ENCODE measurements at places on chromosomes 3 and 15.
A peak's percentile ranks its signal among the peaks of the same experiment; 100 is the strongest.

DNA sequence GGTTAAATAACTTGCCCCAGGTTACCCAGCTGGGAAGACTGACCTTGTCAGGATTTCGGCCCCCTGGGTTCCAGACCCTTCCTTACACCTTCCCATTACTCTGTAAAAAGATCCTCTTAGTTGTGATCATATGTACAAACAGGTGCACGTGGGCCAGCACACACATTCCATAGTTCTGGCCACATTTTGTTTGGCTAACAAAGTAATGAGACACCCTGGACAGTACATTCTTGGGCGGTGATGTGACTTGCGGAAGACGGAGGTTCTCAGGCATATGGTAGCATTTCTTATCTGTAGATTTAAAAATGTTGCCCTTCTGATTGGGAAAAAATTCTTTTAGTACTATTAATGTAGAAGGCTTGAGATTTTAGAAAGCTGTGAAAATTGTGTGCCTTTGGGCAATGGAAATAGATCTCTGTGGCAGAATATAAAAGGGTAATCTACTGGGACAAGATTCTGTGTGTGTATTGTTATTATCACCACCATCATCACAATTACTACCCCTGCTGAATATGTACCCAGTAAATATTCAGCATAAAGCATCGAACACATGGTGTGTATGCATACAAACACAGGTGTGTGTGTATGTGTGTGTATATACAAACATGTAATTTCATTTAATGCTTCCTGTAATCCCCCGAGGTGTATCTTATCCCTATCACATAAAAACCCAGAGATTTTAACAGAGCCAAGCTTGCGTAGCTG lies 205.4 kb upstream of the UBE2E1 start:
- DNase-seq: no peak

DNA sequence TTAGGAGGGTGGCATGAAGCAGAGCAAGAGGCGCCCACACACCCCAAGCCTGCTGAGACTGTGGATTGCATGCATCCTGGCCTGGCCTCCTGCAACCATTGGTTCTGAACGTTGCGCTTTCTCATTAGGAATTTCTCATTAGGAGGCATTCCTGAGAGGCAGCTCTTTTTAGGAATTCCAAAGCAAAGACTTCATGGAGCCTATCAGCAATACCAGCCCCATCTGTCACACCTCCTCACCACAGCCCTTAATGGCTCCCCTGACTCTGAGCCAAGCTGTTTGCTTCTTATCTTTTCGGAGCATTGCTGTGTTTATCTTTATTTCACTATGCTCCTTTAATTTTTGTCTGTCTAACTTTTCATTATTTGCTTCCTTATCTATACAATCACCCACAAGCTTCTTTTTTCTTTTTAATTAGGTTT lies 226.9 kb downstream of the CACNA2D3 start:
- DNase-seq: no peak

DNA sequence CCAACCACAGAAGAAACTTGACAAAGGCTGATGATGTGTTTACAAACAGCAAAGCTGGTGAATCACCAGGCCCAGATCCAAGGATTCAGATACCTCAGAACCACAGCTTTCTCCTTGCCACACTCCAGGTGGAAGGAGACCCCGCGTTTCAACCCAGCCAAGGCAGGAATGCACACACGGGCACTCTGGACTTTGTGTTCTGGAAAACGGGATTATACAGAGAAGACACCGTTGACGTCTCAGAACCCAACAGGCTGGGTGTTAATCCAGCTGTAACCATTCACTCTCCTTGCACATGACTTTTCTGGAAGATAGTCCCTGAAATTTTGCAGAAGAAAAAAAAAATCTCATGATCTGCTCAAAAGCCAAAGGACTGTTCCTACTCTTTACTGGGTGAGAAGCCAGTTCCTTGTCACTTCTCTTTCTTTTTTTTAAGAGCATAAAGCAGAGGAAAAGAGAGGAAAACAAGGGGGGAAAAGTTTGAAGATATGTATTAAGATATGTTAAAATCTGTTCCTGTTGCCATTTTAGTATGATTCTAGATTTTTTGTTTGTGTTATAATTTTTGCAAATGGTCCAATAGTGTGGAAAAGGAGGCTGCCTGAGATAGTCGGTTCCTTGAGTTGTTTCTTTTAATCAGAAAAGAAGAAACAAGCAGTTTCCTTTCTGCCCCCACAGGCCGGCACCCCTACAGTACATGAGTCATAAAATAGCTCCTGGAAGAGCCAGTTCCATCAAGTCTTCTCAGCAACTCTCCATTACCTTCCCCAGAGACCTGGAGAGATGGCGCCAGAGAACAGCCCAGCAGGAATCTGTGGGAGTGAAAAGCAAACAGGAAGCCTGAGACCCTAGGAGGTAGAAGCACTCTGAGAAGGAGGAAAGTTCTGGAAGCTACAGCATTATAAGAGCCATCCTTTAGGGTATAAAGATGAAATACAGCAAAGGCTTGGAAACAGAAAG lies 73.1 kb downstream of the RORA start:
- DNase-seq: no peak

DNA sequence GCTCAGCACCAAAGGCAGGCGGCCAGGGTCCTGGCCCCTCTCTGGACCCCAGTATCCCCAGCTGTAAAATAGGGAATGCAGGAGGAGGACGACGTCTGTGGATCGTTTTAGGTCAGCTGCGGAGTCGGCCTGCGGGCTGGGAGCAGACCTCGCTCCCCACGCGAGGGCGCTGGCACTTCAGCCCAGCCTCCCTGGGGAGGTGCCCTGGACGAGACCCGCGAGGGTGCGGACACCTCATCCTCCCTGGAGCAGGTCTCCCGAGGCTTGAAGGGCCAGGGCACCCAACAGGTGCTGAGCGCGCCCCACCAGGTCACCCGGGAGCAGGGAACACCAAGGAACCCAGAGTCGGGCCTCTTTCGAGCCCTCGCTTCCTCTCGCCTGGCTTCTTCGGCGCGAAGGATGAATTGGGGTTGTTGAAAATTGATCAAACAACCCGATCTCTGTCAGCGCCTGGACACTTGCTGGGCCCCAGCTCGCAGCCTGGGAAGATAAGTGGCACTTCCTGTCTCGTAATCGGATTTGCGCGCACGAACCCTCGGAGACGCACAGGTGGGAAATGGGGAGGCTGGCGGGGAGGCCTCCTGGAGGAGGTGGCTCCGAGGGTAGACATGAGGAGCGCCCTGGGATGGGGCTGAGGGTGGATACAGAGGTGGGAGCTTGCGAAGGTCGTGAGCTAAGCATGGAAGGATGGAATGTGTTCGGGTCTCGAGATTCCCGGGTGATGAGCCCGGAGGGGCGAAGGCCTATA lies 588 bp upstream of the VIPR1 start:
- peak; percentile 54 for DNase-seq

GRCh38 chr3:122727766-122728165 lies 47.1 kb downstream of the PARP14 start:
- DNase-seq: no peak

DNA sequence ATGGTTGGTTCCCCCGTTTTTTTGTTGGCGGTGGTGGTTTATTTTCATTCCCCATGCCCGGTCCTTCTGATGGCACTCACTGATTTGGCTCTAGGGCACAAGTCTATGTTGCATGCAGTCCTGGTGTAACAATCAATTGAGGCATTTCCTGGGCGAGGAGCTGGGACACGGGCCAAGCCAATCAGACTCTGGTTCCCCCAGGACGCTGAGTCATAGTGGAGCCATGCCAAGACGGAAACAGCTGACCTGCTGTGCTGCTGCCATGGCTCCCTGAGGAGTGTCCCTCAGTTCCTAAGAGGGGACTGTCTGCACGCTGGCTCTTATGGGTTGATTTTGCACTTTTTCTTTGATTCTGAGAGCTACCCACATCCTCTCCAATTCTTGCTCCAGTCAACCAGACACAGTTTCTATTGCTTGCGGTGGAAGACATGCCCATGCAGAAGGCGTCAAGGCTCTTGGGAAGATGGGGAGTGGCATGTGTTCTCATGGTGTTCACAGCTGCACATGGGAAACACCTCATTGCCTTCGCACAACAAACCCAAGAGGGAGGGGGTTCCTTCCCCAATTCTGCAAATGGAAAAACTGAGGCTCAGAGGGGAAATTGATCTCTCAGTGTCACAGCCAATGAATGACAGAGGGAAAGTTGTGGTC lies 28.3 kb upstream of the ALDH1L1 start:
- no peak for DNase-seq

GRCh38 chr3:147934451-147935180 lies 525.5 kb downstream of the ZIC1 start:
- DNase-seq: no peak

- no peak for DNase-seq
Observed at GRCh38 chr3:23253214-23253613, 50.1 kb downstream of the UBE2E2 start.
